ENCODE measurements at places on chromosomes 7 and 10. TPM values are rescaled to one million over a fixed set of nuclear protein-coding genes. Genes with fewer than 3 reads are reported as not detected.

GRCh38 chr7:17369691-17370426 is 71.4 kb downstream of the AHR start:
- peak; percentile 48 for DNase-seq

DNA sequence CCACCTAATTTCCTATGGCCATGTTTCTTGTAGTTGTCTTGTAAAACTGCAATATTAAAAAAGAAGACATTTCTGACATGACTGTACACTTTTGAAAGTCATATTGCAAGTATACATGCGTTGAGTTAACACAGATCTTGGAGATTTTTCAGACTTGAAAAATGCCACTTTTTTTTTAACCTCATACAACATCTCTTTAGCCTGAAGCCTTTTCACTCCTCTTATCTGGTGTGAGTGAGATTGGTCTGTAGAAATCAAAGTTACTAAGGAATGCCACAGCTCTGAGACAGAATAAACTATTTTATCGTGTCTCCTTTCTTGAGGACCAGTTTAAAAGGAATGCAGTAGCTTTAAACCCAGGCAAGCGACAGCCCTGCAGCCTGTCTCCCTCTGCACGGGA is 43.9 kb upstream of the NEUROD6 start:
- no peak for DNase-seq

- DNase-seq, result no peak
Measured at GRCh38 chr7:73704640-73705550, 14.6 kb downstream of the STX1A start.

DNA sequence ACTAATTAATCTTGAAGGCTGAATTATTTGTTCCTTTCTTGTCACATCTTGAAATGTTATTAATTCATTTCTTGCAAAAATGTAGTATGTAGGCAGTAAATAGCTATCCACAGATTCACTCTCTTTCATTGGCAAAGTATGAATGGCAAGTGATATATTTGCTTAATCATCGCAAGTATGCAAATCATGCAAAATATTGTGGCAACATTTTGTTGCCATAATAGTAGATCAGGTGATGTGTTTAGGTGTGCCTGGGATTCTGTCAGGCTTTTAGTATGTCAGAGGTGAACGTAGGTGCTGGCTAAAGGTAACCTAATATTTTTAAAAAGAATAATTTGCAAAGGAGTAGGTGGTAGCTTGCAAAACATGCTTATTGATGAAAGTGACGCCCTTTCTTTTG is 5.9 kb downstream of the MAP3K8 start:
- DNase-seq, result no peak

GRCh38 chr10:50739618-50740292 is at the start of gene ASAH2B:
Gene ASAH2B (plus strand): TSS chr10:50739936. CDS start chr10:50745131, 5,195 bp downstream.
- peak; percentile 10 for DNase-seq

DNA sequence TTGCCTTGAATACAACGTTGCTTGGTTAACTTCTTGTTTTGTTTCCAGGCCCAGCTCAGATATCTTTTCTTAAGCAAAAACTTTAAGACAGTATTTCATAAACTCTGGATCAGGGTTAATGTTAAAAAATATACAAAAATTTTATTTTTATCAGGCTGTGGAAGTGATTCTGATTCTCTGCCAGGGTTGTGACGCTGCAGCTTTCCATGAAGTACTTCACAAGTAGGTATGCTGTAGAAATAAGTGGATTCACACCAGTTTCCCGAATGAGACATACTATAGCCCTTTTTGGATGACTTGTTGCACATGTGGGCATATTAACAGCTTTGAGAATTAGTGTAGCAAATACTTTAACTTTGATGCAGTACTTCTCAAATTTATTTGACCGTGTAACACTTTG is 70.1 kb downstream of the CDK14 start:
- no peak for DNase-seq

- no peak for DNase-seq
Measured at GRCh38 chr10:75572478-75572877, 141.1 kb downstream of the LRMDA start.

DNA sequence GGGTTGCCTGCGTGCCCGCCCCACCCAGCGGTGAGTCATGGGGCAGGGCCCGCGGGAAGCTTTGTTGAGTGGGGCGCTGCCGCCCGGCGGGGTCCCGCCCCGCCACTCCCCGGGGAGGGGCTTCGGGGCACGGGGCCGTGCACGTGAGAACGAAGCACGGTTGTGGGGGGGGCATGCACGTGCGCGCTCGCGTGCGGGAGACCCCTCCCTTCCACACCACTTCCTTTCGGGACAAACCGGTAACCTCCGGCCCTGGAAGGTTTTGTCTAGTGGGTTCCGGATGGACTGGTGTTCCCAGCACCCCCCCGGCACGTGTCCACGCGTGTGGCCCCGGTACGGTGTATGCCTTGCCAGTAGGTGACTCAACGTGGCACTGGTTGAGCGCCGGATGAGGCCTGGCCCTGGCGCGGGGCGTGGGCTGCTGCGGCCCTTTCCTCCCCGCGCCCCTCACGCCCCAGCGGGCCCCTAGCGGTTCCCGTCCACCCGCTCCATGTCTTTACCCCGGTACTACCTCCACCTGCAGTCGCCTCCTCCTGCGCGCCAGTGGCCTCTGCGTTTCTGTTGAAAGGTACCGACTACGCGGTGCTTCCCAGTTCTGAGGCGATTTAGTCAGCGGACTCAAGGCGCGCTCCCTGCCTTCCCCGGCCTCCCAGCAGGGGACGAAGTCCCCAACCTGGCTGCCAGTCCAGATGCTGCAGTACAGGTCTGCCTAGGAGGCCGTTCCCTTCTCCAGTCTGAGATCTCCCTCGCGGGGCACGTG is 3.1 kb downstream of the ADIRF start:
- peak; percentile 35 for DNase-seq

GRCh38 chr10:2145926-2146478 is 408.7 kb upstream of the ADARB2 start:
- DNase-seq, result no peak

DNA sequence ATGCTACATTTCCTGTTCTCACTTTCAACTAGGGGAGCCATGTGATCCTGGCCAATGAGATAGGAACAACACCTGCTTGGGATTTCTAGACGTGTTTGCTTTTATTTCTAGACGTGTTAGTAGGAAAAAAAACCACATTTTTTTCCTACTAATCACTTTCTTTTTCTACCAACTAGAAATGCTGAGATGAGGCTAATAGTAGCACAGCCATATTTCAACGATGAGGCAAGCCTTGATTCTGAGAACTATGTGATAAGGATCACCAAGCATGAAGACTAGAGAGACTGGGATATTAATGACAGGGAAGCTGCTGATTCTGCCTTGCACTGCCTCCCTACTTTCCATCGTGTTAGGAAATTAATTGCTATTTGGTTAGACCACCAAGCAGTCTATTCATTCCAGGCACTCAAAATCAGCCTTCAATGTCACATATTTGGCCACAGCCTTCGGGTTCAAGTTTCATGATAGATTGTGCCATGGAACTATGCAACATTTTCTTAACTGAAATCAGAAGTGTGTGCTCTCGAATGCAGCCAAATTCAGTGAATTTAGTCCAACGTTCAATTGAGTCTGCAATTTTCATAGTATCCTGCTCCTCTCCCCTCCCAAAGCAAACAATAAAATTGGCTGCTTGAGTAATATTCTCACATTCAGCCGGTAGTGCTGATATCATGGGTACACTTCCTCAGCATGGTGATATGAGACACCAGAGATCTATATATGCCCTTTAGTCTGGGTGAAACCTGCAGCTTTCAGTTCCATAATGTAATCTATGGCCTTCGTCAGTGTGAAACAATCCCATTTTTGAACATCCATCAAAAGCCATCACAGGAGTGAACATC is 98.1 kb downstream of the GPR37 start:
- peak; percentile 14 for DNase-seq

DNA sequence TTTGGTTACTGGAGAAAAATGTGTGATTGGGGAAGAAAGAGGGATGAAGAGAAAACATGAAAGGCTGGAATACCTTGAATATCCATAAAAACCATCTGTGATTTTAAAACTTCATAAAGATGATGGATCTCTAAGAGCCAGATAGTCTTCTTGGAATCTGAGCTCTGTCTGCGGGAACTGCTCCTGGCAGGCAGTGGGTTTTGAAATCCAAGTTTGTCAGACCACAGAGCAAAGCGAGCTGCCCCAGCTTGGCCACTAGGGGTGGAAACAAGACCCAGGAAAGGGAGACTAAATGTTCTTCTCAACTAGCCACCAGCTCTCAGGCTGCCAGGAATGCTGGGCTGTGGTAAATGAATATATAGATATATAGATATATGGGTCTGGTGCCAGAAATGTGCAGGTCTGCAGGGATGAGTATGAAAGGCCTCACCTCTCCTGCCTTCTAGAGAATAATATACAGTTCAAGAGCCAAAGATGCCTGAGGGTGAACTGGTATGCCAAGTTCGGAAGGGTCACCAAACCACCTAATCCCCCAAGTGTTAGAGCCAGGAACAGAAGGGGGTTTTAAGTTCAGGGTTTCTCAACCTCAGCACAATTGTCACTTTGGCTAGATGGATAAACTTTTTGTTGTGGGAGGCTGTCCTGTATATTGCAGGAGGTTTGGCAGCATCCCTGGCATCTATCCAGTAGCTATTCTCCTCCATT is 208.8 kb downstream of the KCNMA1 start:
- peak; percentile 23 for DNase-seq

- DNase-seq, result no peak
Measured at GRCh38 chr10:32130788-32131187, 74.6 kb upstream of the KIF5B start.

GRCh38 chr10:84925495-84925894 is 597.1 kb downstream of the CCSER2 start:
- DNase-seq, result no peak

DNA sequence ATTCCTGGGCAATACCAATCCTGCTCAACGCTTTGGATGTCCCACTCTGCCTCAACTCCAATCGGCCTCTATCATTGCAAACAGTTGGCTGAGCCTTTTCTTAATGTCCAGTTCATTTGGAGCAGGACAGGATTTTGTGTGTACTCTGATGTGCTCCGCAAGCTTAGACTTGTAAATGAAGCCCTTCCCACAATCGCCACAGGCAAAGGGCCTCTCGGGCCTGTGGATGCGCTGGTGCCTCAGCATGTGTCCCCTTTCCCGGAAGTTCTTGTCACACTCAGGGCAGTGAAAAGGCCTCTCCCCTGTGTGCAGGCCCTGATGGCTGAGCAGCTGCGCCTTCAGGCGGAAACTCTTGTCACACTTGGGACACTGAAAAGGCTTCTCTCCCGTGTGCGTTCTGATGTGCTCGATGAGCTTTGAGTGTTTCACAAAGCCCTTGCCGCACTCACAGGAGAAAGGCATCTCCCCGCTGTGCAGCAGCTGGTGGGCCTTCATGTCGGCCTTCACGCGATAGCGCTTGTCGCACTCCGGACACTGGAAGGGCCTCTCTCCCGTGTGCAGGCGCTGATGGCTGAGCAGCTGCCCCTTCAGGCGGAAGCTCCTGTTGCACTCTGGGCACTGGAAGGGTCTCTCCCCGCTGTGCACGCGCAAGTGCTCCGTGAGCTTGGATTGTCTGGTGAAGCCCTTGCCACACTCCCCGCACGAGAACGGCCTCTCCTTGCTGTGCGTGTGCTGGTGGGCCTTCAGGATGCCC is 20.0 kb downstream of the ZNF786 start:
- no peak for DNase-seq

GRCh38 chr10:95792874-95793285 is 36.9 kb downstream of the ENTPD1 start:
- peak; percentile 38 for DNase-seq

GRCh38 chr7:157010588-157011332 is at the start of gene MNX1:
Gene MNX1 (minus strand): TSS chr7:157010663. CDS start chr7:157010350, 313 bp downstream.
- DNase-seq, result peak; percentile 10

GRCh38 chr7:112086496-112087254 is 119.5 kb downstream of the DOCK4 start:
- DNase-seq, result no peak

GRCh38 chr7:9453521-9453920 is 1020.1 kb downstream of the NXPH1 start:
- DNase-seq, result no peak

GRCh38 chr7:132941905-132942304 is 140.0 kb downstream of the CHCHD3 start:
- no peak for DNase-seq

- peak; percentile 81 for DNase-seq
Measured at GRCh38 chr10:105041956-105042355, 400.9 kb downstream of the SORCS3 start.

DNA sequence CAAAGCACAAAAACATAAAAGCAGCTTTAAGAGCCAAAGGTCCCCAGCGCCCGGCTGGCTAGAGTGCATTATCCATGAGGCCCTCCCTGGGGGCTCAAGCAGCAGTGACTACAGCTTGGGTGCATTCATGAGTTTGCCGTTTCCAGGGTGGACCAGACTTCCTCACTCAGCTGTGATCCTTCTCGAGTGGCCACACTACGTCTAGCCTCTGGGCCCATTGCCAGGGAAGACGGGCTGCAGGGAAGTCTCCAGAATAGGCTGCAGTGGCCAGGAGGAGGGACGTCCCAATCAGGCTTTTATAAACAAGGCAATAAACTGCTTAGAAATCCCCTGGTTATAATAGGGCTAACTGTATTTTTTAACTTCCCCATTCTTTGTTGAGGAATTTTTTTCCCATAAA is 89.4 kb upstream of the C1QL3 start:
- no peak for DNase-seq

- DNase-seq, result peak; percentile 92
Measured at GRCh38 chr10:110210674-110211464, 3.5 kb downstream of the MXI1 start.

GRCh38 chr10:52353205-52353604 is 39.1 kb downstream of the DKK1 start:
- no peak for DNase-seq

DNA sequence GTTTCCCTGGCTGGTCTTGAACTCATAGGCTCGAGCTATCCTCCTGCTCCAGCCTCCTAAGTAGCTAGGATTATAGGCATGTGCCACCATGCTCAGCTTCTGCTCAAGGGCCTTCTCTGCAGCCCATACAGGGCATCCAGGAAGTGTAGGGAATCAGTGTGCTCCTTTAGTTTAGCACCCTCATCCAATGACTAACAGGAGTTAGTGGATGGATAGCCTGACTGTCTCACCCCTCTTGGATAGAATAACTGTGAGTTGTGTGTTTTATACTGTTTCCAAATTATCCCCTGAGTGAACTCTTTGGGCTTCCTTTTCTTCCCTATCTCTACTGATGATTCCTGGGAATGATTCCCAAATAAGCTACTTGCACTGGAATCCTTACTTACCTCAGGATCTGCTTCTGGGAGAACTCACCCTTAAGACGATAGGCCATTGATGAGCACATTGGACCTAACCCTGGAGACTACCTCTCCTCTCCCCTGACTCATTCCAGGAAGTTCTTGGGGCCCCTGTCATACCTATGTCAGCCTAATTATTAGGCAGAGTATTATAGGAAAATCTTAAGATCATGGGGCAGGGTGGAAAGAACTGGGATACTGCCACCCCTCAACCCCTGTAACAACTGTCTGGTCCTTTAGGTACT is 18.5 kb downstream of the STRIP2 start:
- DNase-seq, result no peak

GRCh38 chr10:44979281-44980191 is 927 bp upstream of the DEPP1 start:
- no peak for DNase-seq

The CACNB2 gene
- 0.21 TPM for total RNA-seq

The CTAGE4 gene
- total RNA-seq, result 4.2 TPM

The ADRB1 gene
- total RNA-seq, result 0.04 TPM

Data from kidney epithelial cell (primary cell).